ENCODE measurements at places on chromosomes 2 and 18.

DNA sequence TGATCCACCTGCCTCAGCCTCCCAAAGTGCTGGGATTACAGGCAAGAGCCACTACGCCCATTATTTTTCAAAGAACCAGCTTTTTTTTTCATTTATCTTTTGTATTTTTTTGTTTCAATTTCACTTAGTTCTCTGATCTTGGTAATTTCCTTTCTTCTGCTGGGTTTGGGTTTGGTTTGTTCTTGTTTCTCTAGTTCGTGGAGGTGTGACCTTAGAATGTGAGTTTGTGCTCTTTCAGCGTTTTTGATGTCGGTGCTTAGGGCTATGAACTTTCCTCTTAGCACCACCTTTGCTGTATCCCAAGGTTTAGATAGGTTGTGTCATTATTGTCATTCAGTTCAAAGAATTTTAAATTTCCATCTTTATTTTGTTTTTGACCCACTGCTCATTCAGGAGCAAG, 86.7 kb upstream of the MSTN start:
- DNase-seq = no peak

DNA sequence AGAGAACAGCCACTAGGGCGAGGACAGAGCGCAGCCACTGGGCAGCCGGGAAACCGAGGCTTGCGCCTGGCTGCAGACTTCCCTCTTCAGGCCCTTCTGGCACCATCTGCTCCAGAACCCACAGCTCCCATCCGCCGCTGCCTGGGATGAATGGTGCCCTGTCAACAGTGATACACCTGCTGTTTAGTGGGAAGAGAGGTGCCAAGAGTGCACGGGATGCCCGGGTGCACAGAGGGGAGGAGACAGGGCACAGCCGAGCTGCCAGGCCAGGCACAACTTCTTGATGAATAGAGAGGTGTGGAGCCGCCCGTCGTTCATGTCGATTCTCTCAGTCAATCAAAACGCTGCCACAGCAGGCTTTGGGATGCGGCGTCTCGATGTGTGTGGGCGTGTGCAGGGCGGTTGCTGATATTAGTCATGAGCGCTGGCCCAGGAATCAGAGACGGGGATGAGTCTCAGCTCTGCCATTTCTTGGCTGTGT, 39.5 kb downstream of the RRM2 start:
- no peak for DNase-seq

GRCh38 chr2:45902781-45903375, 251.4 kb downstream of the PRKCE start:
- no peak for DNase-seq

DNA sequence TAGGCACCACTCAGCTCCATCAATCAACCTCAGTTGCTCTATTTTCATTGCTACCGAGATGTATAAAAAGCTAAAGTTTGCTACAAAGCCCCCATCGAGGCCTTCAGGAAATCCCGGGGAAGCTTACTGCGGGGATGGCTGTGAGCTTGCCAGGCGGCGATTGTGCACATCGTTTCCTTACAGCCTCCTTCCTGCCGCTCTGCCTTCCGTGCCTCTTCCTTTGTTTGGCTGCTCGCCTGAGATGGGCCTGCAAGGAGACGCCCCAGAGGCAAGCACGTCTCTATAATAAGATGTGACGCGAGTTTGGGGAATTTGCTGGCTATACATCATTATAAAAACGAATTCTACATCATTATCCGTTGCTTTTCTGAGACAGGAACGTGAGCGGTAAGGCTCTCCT, 41.6 kb downstream of the DHRS9 start:
- DNase-seq = no peak

DNA sequence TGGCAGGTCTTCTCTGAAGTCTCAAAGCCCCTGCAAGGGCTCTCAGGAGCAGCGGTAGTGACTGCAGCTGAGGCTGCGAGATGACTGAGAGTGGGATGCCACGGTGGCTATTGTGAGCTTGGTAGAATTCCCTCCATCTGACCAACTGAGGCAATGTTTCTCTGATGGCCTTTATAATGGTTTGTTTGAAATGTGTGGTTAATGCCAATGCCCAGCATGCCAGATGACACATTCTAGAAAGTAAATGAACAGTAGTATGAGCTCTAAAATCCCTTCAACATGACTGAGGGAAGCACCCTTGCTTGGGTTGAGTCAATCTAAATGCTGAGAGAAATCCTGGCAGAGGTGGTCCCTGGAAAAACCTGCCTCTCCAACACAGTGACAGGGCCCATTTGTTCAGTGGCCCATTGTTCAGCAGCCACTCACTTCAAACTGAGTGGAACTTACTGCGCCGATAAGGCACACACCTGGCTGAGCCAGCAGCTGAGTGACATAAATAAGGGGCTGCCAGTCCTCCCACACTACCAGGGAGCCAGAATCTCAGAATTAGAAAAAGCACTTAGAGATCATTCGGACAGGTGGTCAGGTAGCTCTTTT, 31.7 kb downstream of the SULT1C2 start:
- no peak for DNase-seq

DNA sequence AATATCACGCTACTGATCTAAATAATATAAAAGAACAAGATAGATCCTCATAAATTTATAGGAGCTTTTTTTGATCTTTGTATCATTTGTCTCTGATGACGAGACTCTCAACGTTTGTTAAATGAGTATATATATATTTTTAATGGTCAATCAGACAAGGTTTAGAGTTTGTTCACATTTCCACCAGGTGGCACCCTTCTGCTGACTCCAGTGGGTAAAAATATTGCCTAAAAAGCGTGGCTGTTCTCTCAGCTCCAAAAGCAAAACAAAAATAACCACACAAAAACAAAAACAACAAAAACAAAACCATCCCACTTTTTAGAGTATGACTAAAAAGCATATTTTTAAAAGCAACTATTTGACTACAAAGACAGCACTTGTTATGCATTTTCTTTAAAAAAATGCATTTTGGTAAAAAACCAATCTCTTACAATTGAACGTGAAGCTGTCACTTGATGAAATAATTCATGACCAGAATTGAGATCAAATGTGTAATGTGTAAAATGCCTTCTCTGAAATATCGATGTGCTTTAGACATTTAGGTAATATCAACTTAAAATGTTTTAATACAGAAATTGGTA, 723.2 kb downstream of the DPP10 start:
- no peak for DNase-seq

- DNase-seq = no peak
Measured at GRCh38 chr2:219663116-219663762, 35.8 kb downstream of the SLC4A3 start.

- DNase-seq = no peak
Measured at GRCh38 chr2:119004602-119005001, 62.6 kb downstream of the MARCO start.

GRCh38 chr2:147945660-147946059, 74.9 kb downstream of the ORC4 start:
- DNase-seq = no peak

DNA sequence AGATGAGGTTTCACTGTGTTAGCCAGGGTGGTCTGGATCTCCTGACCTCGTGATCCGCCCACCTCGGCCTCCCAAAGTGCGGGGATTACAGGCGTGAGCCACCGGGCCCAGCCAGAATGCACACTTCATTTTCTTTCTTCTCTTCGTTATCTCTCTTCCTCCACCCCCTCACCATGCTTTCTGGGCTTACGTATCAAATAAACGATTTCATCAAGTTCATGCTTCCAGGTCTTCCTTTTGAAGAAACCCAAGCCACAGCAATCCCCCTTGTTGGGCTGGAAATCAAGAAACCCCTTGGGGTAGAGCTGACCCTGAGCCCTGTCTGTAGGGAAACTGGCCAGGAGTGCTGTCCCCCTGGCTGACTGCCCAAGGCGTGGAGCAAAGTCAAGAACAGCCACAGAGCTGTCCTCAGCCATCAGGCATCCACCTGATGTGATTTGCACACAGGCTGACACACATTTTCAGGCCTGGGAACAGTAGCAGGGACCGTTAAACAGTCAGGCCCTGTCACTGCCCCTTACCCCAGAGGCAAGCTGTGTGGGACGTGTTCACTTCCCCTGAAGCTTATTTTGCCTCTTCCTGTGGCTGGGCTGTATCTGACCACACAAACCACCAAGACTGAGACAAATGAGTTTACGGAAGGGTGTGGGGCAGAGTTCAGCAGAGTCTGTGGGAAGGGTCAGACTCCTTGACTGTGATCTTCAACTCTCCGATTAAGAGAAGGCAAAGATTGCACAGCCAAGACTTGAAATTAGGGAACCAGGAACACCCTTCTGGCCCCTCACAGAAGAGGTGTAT, 15.1 kb upstream of the NMUR1 start:
- no peak for DNase-seq

DNA sequence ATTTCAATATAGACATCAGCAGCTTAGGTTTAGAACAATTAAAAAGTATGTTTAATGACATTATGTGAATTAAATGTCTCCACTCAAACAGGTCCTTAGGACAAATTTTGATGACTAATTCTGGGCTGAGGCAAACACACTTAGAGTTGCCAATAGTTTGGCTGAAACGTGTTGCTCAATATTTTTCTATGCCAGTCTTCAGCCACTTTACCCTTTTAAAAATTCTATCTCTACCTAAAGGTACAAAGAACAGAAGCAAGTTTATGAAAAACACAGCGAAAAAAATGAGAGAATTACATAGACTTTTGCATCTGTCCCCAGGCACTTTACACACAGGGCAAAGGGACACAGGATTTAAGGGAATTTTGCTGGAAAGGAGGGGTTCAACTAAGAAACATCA, 4.5 kb downstream of the IDH1 start:
- DNase-seq = no peak

DNA sequence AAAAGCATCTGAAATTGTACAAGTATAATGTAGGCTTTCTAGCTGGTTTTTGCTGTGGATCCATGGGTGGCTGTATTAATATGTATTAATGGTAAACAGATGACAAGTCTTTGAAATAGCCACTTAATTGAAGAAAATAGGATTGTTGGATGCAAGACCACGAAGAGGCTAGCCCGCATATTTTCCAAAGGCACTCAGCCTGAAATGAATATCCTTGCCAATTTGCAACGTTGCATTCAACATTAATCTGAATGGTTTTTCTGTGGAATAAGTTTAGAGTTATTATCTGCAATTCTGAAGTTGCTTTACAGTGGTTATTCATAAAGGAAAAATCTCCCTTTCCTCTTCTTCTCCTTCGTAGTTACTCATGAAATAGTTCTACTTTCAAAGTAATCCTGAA, 86.2 kb upstream of the SPATS2L start:
- DNase-seq = no peak

- no peak for DNase-seq
Measured at GRCh38 chr2:111912547-111912946, 14.1 kb downstream of the MERTK start.

DNA sequence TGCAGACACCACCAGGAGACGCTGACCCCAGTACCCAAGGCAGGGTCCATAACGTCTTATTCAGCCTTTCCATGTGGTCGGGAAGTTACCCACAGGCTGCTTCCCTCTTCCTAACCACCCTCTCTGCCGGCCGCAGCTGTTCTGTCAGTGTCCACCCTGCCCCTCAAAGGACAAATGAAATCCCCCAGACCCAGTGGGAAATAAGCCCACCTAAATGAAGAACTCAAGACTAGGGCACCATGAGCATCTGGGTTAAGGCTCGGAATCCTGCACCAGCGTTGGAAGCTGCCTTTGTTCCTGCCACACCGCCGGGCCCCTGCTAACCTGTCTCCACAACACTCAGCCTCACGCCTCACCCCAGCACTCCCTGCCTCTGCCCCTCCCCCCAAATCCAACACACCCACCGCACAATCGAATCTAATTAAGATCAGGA, 21.7 kb downstream of the BCL11A start:
- DNase-seq = no peak

DNA sequence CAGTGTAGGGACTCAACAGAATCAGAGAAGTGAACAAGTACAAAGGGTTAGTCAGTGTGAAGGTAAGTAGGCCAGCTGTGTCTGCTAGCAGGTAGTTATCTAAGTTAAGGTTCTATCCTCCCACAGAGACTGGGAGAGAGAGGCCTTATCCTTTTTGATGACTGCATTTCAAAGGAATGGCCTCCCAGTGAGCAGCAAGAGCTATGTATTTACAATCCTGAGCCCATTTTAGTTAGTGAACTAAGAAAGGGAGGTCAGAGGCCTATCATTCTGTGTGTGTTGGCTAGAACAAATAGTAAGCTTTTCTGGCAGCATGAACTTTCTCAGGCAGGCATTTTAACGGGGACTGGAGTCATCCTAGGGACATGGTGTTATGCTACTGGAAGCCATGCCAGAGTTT, 182.9 kb downstream of the VWC2L start:
- DNase-seq = no peak
